Pancreas (tissue), 10 donors: ENCODE measurements at places on chromosomes 6 and 20.

DNA sequence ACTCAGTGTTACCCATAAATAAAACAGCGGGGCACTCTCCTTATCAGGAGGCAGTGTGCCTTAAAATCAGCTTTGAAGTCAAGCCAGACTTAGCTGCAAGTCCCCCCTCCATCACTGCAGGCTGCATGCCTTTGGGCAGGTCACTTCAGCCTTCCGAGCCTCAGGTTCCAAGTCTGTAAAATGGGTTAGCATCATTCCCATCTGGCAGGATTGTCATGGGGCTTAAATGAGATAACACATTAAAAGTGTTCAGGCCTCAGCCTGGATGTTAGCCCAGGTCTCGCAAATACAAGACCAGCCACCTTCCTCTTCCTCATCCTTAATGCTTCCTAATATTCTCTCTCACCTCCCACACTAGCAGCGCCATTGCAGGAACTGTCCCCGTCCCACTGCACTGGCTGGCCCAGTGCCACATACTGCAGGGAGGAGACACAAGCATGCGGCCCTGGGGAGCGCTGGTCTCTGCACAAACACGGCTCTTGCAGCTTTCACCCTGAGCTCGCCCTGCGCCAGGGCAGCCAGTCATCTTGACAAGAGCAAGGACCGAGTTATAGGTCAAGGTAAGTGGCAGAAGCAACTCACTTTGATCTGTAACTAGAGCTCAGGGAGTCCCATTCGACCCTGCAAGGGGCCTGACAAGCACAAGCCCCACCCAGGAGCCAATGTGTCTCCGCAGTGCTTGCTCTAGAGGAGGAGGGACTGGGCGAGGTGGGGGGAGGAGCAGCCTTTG lies 564.6 kb upstream of the AGPAT4 start:
- H3K4me1 ChIP-seq, result no peaks in the 10 kb centered on the region
- H3K36me3 ChIP-seq, result no peaks in the 10 kb centered on the region
- no peak overlapping the region for H3K27ac ChIP-seq
- peak; percentile 59 for DNase-seq
- no peaks in the 10 kb centered on the region for H3K27me3 ChIP-seq

GRCh38 chr6:147255948-147256674 lies 51.9 kb downstream of the STXBP5 start:
- H3K36me3 ChIP-seq, result no peaks in the 10 kb centered on the region
- H3K4me3 ChIP-seq, result no peak overlapping the region
- H3K27me3 ChIP-seq, result no peaks in the 10 kb centered on the region
- H3K27ac ChIP-seq, result no peak overlapping the region
- H3K4me1 ChIP-seq, result no peaks in the 10 kb centered on the region

- DNase-seq, result no peak
- H3K27me3 ChIP-seq, result no peaks in the 10 kb centered on the region
- no peak overlapping the region for H3K4me3 ChIP-seq
- no peaks in the 10 kb centered on the region for H3K36me3 ChIP-seq
Measured at GRCh38 chr6:40706178-40706577, 119.0 kb upstream of the LRFN2 start.

DNA sequence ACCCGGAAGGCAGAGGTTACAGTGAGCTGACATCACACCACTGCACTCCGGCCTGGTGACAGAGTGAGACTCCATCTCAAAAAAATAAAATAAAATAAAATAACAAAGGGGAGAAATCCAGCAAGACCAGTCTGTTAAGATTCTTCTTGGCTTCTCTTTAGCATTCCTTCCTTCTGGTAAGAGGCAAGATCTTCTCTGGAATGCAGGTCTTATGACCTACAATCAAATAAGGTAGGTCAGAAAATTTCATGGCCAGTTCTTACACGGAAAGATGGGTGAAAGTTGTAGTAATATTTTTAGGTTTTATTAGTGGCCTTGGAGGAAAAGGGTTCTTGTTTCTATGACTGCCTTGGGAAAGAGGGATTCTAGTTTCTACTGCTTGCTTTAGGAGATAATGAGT lies 180.9 kb downstream of the FUT9 start:
- H3K4me1 ChIP-seq, result no peaks in the 10 kb centered on the region
- H3K4me3 ChIP-seq, result no peak overlapping the region
- DNase-seq, result no peak
- H3K27me3 ChIP-seq, result no peaks in the 10 kb centered on the region
- no peaks in the 10 kb centered on the region for H3K36me3 ChIP-seq
- H3K27ac ChIP-seq, result no peak overlapping the region

- H3K36me3 ChIP-seq, result no peaks in the 10 kb centered on the region
- H3K4me3 ChIP-seq, result no peak overlapping the region
- H3K27me3 ChIP-seq, result no peaks in the 10 kb centered on the region
- DNase-seq, result no peak
- no peak overlapping the region for H3K27ac ChIP-seq
Measured at GRCh38 chr20:11553603-11554002, 364.1 kb upstream of the BTBD3 start.

DNA sequence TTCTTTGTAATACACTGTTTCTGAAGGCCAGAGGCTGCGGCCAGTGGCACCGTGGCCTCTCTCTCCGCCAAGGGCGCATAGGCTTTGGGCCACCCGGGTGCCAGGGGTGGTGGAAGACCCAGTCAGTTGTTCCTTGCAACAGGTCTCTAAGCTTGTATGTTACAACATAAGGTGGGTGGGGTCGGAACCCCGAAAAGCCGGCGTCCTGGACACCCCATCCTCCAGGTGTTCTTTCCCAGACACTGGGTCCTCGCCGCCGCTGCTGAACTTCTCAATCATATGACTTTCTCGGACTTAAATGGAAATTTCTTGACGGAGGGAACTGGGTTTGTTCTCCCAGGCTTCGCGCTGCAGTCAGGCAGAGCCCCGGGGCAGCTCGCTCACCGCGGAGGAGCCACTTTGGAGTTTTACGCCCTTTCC lies 983 bp upstream of the KCNQ5 start:
- H3K4me1 ChIP-seq, result peaks cover 4% of the 10 kb centered on the region
- no peak overlapping the region for H3K4me3 ChIP-seq
- H3K27me3 ChIP-seq, result no peaks in the 10 kb centered on the region
- no peak overlapping the region for H3K27ac ChIP-seq
- no peaks in the 10 kb centered on the region for H3K36me3 ChIP-seq

GRCh38 chr6:31579119-31579505 lies 3.1 kb downstream of the LTB start:
- no peaks in the 10 kb centered on the region for H3K27me3 ChIP-seq
- H3K4me1 ChIP-seq, result no peaks in the 10 kb centered on the region
- no peak overlapping the region for H3K4me3 ChIP-seq
- H3K36me3 ChIP-seq, result no peaks in the 10 kb centered on the region

- H3K4me3 ChIP-seq, result no peak overlapping the region
- H3K27me3 ChIP-seq, result no peaks in the 10 kb centered on the region
- no peak for DNase-seq
- no peaks in the 10 kb centered on the region for H3K4me1 ChIP-seq
- no peak overlapping the region for H3K27ac ChIP-seq
Measured at GRCh38 chr6:132252113-132252512, 149.2 kb downstream of the MOXD1 start.

- H3K27ac ChIP-seq, result no peak overlapping the region
- no peaks in the 10 kb centered on the region for H3K27me3 ChIP-seq
- H3K4me3 ChIP-seq, result no peak overlapping the region
- H3K4me1 ChIP-seq, result no peaks in the 10 kb centered on the region
- no peaks in the 10 kb centered on the region for H3K36me3 ChIP-seq
Measured at GRCh38 chr6:51559059-51559458, 528.4 kb downstream of the PKHD1 start.

- H3K27ac ChIP-seq, result no peak overlapping the region
- H3K27me3 ChIP-seq, result no peaks in the 10 kb centered on the region
- H3K4me1 ChIP-seq, result no peaks in the 10 kb centered on the region
- no peak for DNase-seq
- H3K4me3 ChIP-seq, result no peak overlapping the region
Measured at GRCh38 chr6:9292975-9293374, 857.6 kb upstream of the SLC35B3 start.

- H3K27ac ChIP-seq, result no peak overlapping the region
- H3K4me1 ChIP-seq, result no peaks in the 10 kb centered on the region
- H3K27me3 ChIP-seq, result no peaks in the 10 kb centered on the region
- DNase-seq, result no peak
- H3K36me3 ChIP-seq, result no peaks in the 10 kb centered on the region
Measured at GRCh38 chr6:146709036-146709622, 110.4 kb downstream of the ADGB start.

GRCh38 chr6:22214314-22214713 lies 82.5 kb downstream of the PRL start:
- no peaks in the 10 kb centered on the region for H3K27me3 ChIP-seq
- no peaks in the 10 kb centered on the region for H3K4me1 ChIP-seq
- DNase-seq, result no peak
- H3K4me3 ChIP-seq, result no peak overlapping the region

GRCh38 chr6:1029141-1029540 lies 282.8 kb upstream of the FOXQ1 start:
- H3K36me3 ChIP-seq, result no peaks in the 10 kb centered on the region

DNA sequence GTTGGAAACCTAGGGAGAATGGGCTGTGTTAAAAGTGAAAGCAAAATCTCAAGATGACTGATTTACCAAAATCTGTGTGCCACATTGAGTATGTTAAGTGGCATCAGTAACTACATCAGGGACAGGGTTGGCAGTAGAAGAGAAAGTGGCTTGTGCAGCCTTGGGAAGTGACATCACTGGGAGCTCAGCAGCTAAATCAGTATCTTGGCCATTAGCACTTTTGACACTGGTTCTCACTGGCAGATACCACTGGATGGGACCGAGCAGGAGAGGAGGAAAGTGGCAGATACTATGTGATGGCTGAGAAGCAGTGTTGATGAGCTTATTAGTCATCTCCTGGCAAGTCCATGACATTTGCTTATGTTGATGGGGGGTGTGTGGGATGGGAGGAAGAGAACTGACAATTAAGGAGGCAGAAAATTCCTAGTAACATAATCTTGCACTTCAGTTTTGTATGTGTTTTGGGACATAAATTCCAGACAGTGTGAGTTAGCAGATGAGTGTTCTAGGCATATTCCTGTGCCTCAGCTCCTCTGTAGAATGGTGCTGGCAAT lies 322.2 kb downstream of the SOX4 start:
- no peak overlapping the region for H3K4me3 ChIP-seq
- H3K4me1 ChIP-seq, result no peaks in the 10 kb centered on the region
- H3K27me3 ChIP-seq, result no peaks in the 10 kb centered on the region
- no peak for DNase-seq

GRCh38 chr6:43963203-43963602 lies 164.0 kb downstream of the MRPL14 start:
- no peaks in the 10 kb centered on the region for H3K4me1 ChIP-seq
- H3K4me3 ChIP-seq, result no peak overlapping the region
- no peak overlapping the region for H3K27ac ChIP-seq
- DNase-seq, result peak; percentile 7

DNA sequence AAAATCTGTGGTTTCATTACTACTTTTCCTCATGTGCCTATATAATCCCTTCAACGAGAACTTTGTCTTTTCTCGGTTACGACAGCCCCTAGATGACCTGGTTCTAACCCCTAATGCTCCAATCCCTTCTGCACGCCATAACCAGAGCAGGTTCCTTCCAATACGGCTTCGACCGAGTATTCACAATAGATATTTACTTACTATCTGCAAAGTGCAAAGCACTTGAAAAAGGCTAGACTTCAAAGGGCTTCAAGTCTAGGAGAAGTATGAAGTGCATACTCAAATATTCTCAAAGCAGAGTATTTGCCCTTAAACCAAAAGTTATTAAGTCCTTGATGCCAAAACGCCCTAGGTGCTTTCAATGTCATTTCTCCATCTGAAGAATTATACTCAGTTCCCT lies 63.4 kb upstream of the NHSL1 start:
- no peak overlapping the region for H3K27ac ChIP-seq
- no peak overlapping the region for H3K4me3 ChIP-seq
- H3K27me3 ChIP-seq, result no peaks in the 10 kb centered on the region

- no peaks in the 10 kb centered on the region for H3K27me3 ChIP-seq
- H3K4me1 ChIP-seq, result no peaks in the 10 kb centered on the region
- no peak overlapping the region for H3K4me3 ChIP-seq
- no peaks in the 10 kb centered on the region for H3K36me3 ChIP-seq
Measured at GRCh38 chr6:151160929-151161757, 78.6 kb upstream of the AKAP12 start.

DNA sequence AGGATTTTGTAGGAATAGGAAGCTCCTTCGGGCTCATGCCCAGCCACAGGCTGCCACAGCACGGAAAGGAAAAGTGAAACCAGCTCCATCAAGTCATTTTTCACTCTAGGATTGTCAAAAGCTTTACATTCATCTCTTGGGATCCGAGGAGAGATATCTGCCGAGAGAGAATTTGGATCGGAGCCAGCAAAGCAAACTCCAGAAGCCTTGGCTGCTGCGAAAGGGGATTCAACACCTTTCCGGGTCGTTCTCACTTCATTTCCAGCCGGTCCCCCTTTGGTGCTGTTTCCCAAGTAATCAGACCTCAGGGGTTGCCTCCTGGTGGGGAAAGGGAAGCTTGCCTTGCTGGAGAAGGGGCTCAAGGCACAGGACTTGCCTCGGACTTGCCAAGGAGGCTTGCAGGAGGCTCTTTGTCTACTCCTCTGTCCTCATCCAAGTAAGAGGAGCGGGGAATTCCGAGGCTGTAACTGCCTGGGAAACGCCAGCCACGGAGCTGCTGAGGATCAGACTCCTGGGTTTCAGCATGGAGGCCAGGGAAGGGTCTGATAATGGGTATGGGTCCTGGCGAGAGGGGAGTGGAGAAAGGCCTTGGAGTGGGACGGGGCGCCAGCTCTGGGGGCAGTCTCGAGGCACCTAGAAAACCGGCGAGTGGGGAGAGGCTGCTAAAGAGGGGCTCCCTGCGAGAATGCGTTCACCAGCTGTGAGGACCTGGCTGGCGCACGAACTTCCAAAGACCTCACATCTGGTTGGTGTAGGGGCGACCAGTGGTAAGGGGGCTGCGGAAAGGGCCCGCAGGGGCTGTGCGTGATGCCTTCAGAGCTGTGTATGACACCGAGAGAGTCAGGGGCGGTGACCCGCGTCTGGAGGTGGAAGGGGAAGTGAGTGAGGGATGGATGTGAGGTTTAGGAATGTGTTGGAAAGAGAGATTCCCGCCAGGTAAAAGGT lies 702 bp downstream of the ETV7 start:
- H3K27ac ChIP-seq, result peak overlapping the region; percentile 45
- no peaks in the 10 kb centered on the region for H3K4me1 ChIP-seq
- peak; percentile 29 for DNase-seq

- no peaks in the 10 kb centered on the region for H3K36me3 ChIP-seq
- H3K4me1 ChIP-seq, result no peaks in the 10 kb centered on the region
- no peak overlapping the region for H3K4me3 ChIP-seq
Measured at GRCh38 chr6:137094411-137095008, 49.7 kb upstream of the IL20RA start.

GRCh38 chr20:38063911-38064530 lies 30.5 kb downstream of the RPRD1B start:
- H3K27me3 ChIP-seq, result no peaks in the 10 kb centered on the region
- DNase-seq, result no peak
- H3K36me3 ChIP-seq, result peaks cover 60% of the 10 kb centered on the region
- H3K4me3 ChIP-seq, result no peak overlapping the region

DNA sequence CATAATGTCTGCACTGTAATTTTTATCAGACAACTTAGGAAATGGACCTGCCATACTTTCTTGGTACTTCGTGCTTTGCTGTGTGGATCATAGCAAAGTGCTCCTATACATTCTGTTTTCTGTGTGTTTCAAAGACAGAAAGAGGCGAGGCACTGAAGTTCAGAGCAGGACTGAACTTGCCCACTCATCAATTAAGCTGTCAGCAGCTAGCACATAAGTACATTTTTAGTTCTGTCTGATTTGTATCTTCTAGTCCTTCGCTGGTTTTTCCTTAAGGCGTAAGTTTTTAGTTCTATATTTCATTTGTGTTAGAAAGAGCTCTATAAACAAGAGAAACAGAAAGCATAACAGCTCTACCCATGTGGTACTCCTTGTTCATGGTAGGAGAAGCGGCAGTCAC lies 42.1 kb downstream of the MAP3K4 start:
- H3K36me3 ChIP-seq, result no peaks in the 10 kb centered on the region
- H3K4me3 ChIP-seq, result no peak overlapping the region
- no peak overlapping the region for H3K27ac ChIP-seq
- peaks cover 7% of the 10 kb centered on the region for H3K4me1 ChIP-seq
